NCI-H748 treated with DMSO at 0.1 percent for 48 hours (cell line): ENCODE measurements at places on chromosomes 1 and 21.

DNA sequence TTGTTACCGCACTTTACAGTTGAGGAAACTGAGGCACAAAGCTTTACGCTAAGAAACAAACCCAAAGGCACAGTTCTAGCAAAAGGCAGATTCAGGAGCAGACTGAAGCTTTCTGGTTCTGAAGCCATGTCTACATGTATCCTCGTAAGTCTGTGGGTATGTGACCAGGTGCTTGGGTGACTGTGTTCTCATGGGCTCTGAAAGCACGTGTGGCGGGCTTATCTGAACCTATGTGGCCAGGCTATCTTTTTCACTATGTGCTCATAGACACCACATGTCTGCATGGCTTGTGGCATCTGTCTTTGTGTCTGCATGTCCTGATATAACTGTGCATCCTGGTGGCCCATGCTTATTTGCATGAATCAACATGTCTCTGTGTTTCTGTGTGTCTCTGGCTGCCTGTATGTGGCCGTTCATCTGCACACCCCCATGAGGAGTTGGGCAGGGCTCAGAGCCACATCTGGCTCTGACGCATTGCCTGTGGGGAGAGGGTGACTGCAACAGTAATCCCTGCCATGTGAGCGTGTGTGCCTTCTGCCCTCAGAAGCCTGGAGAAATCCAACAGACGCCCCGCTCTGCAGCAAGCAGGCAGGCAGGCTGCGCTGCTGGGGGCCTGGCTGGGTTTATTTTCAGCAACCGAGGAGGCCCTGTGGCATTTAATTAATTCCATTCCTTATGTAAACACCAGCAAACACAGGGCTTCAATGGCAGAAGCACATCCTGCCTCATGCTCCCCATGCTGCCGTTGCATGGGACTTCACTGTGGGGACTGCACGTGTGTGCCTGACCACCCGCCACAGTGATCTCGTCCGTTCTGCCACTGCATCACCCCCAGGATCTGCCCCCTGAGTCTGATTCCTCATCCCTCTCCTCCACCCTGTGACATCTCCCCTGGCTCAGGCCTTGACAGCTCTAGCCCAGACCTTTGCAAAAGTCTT is 115.4 kb downstream of the TRABD2B start:
- DNase-seq, result no peak

DNA sequence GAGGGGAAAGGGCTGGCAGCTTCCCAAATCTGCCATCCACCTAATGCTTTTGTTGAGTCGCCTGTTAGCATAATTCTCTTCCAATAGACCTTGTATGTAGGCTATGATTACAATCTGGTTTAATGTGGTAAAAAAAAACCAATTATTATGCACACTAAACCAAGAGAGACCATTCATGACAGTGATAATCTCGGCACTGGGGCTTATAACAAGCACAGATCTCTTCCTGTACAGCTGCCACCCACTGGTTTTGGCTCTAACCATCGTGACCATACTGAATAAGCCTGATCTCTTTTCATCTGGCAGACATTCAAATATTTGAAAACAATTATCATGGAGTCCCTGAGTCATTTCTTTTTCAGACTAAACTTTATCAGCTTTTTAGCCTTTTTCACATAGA is 12.0 kb upstream of the SYT14 start:
- DNase-seq, result peak; percentile 30

DNA sequence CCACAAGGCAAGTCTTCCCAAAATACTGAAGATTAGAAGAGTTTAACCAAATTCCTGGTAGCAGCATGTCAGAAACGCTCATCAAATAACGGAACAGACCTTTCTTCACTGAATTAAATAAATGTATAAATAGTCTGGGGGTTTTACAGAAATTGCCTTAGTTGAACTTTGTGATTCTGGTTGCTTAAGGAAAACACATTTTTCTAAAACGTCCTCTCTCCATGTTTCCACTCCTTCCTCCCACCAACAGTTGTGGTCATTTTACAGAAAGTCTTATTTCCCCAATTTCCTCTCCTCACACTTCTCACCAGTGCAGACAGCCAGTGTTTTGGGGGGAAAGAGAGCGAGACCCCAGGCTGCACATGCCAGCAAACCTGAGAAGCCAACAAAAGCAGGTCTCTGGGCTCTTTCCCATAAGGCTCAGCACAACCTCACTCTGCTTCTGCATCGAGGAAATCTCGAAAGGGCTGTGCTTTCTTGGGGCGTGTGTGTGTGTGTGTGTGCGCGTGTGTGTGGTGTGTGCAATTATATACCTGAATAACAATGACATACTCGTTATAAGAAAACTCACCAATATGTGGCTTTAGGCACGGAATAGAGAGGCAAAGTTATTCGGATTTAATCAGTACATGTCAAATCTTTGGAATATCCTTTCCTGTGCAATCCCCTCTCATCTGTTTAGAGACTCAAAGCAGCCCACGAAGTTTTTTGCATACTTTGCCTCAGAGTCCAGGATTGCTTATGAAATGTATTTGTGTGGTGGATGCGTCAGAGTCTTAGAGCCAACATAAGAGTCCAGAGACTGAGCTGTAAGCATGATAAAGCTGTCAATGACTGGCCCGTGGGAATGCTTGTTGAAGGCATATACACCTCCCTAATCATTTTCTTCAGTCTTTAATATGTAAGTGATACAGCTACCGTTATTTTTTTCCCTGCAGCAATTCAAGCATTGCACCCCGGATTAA is 2.0 kb downstream of the KCNJ15 start:
- no peak for DNase-seq

DNA sequence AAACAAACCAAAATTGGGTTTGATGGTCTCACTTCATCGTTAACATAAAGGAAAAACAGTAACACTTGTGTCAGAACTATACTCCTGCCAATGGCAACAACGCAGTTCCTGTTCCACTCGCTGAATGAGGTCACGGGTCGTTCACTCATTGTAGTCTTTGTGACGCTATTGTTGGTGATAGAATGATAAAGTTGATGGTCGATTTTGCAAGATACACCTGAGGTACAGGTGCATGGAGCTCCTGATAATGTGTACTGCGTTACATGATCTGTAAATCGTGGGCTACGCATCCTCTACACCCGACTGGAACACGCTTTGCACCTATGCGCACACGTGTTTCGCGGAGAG is 391 bp upstream of the CENPS start:
- no peak for DNase-seq

GRCh38 chr1:185935360-185935759 is 201.2 kb downstream of the HMCN1 start:
- no peak for DNase-seq

- DNase-seq, result no peak
Observed at GRCh38 chr1:208078752-208079151, 165.4 kb downstream of the PLXNA2 start.

DNA sequence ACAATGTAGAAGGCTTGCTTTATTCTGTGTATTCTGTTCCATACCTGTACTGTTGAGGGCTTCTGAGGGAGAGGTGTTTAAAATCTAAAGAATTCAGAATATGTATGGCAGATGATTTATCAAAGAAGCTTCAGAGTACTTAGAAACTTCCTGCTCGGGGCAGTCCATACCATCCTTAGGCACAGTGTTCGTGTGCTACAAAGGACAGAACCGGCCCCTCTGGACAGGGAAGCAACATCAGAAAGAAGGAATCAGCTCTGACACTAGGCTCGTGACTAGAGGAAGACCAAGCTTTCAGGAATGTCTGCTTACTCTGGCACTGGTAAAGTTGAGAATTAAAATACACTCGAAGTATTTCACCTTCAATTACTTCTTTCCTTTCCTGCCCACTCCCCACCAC is 14.1 kb downstream of the SELP start:
- DNase-seq, result no peak

GRCh38 chr1:58782178-58783089 is 1.4 kb downstream of the JUN start:
- DNase-seq, result peak; percentile 39

- DNase-seq, result no peak
Observed at GRCh38 chr1:57898531-57898930, 474.7 kb upstream of the DAB1 start.

- no peak for DNase-seq
Observed at GRCh38 chr1:20634065-20634593, 871 bp downstream of the PINK1 start.
